ENCODE measurements at places on chromosomes 4 and X.
A peak's percentile ranks its signal among the peaks of the same experiment; 100 is the strongest.

DNA sequence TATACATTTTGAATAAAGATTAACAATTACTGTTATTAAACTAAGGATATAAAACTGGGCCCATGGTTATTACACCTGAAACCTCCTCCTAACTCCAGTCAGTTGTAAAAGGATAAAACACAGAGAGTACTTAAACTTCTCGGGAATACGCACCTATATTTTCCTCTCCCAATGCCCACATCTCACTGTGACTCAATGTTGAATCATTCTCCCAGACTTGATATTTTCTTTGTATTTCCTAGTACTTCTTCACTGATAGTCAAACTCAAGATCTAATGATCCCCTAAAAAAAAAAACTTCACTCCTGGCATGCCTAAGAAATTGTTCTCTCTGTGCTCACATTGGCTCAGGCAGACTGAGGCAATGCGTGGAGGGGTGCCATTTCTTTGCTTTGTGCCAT is 212.5 kb upstream of the DKK2 start:
- DNase-seq: no peak

GRCh38 chr4:85488416-85488815 is 13.5 kb downstream of the ARHGAP24 start:
- no peak for DNase-seq

DNA sequence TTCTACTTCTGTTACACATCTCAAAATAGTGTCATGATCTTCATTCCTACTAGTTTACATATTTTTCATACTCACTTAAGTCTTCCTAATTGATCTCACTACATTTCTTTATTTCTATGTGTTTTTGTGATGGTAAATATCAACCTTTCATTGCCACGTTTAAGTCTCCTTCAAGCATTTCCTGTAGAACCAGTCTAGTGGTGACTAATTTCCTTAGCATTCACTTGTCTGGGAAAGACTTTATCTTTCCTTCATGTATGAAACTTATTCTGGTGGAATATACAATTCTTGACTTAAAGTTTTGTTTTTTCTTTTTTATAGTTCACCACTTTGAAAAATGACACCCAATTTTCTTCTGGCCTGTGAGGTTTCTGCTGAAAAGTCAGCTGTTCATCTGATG is 181.4 kb upstream of the NEIL3 start:
- no peak for DNase-seq

GRCh38 chr4:144402176-144402575 is 243.8 kb upstream of the HHIP start:
- DNase-seq: no peak

DNA sequence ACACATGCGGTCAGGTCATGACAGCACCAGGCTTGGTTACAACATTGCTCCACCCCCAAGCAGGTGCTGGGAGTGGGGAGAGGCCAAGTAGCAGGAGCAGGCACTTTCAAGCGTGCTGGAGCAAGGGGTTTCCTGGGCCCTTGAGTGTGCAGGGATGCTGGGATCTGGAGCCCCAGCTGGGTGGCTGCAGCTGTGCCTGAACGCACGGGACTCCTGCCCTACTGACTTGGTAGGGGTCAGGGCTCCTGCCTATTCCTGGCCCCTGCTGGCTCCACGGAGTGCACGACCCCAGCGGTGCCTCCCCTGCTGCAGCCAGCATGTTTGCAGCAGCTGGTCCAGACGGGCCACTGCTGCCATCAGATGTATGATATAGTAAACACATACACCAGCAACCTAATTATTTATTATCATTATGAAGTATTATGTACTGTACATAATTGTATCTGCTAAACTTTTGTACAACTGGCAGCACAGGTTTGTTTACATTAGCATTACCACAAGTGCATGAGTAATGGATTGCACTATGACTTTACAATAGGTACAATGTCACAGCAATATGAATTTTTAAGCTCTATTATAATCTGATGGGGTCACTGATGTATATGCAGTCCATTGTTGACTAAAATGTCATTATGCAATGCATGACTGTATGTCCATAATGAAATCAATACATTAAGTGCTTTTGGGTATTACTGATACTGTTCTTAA is 620.6 kb downstream of the RAPGEF2 start:
- DNase-seq: no peak

GRCh38 chr4:101355246-101355645 is 7.9 kb upstream of the PPP3CA start:
- DNase-seq: no peak

DNA sequence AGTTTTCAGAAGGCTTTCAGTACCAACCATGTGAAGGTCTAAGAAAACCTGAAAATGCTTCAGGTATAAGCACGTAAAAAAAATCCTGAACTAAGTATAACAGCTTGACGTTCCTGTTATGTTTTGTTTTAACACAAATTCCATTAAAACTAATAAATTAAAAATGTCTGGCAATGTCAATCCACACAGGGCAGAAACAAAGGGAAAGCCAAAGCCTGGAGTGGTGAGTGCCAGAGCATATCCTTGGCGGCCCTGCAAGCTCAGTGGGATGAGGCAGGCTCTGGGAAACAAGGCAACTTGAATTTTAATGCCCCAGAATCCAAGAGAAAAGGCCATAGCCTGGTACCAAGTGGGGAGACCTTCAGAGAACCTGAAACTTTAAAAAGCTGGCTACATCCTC is 78.2 kb downstream of the EPHA5 start:
- no peak for DNase-seq

DNA sequence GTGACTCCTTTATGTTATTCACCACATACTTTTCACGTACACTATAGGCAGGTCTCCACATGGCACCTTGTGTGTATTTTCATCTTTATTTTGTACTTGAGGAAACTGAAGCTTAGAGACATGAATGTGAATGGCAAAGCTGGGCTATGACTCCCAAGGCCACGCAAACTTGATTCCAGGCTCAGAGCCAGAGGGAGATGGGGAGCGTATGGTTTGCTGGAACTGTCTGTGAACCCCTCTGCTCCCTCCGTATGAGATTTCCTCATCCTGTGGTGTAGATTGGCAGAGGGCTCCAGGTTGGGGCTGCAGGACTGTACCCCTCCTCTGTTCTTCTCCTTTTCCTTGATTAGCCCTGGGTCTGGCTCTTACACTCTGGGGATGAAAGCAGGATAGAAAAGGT is 16.1 kb upstream of the STARD8 start:
- no peak for DNase-seq

DNA sequence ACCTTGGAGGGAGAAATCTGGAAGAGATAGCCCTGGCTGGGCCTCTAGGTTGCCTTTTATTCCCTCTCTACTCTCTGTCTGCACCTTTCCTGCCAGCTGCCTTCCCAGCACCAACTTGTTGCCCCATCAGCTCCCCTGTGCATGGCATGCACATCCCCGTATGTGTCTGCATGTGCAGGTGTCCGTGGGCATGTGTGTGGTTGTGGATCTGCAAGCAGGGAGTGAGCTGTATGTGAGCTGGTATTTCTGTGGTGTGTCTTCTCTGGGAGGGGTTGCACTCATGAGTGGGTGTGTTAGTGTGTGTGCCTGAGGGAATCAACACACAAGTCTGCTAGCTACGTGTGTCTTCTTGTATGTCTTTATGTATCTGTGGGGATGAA is 9.9 kb downstream of the L1CAM start:
- DNase-seq: no peak

DNA sequence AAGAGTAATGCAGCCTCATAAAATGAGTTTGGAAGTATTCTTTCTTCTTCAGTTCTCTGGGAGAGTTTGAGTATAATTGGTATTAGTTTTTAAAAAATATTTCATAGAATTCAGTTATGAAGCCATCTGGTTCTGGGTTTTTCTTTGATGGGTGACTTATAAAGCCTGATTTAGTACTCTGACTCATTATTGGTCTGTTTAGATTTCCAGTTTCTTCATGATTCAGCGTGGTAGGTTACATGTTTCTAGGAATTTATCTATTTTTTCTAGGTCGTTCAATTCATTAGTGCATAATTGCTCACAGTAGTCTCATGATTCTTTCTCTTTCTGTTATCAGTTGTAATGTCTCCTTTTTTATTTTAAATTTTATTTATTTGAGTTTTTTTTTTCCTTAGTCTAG is 111.2 kb downstream of the CEP44 start:
- no peak for DNase-seq

- no peak for DNase-seq
Observed at GRCh38 chr4:16827794-16828724, 70.4 kb downstream of the LDB2 start.

DNA sequence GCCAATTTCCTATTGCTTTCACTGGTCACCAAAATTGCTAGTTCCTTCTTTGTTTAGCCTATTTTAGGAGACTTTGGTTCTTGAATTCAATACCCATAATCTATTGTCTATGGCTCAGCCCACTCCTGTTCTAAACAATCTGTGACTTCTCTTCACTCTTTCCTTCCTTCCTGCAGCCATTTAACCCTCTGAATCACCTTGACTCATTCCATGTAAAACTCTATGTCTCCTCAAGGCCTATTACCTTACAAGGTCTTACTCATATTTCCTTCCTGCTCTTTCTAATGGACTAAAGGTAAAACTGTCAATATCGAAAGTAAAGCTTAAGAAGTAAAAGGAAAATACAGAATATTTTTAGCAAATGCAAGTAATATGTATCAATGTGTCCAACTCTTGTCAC is 301.6 kb downstream of the ARHGAP24 start:
- DNase-seq: no peak

DNA sequence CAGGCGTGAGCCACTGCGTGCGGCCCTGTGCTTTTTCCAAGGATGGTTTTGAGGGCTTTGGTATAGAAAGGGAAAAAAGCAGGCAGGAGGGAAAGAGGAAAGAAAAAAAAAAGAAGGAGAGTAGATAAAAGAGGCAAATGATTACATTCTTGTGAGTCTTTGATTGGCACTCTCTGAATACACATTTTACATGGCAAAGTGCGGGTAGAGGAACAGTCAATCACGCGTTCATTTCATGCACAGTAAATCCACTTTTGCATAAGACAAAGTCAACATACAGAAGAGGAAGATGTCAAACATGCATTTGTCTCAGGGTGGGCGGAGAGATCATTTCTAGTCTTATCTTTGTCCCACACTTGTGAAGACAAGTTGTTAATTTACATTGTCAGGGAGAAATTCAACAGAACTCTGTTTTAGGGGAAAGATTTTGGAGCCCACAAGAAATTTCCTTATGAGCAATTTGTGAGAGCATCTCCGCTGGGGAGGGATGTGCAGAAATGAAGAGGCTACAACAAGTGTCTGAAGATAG is 183.2 kb downstream of the DHRSX start:
- no peak for DNase-seq

DNA sequence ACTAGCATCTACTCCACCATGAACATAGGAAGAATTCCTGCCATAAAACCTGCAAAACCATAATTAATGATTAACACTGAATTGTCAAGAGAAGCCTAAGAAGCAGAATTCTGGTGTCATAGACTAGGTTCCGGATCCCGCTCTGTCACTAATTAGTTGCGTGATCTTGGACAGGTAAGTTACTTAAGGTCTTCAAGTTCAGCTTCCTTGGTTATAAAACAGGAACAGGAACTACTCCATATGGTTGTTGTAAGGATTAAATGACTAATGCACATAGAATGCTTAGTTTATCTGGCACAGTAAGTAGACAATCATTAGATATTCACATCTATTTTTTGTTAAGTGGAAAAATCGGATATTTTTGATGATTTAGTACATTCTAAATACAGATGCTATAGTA is 14.3 kb downstream of the G3BP2 start:
- no peak for DNase-seq

DNA sequence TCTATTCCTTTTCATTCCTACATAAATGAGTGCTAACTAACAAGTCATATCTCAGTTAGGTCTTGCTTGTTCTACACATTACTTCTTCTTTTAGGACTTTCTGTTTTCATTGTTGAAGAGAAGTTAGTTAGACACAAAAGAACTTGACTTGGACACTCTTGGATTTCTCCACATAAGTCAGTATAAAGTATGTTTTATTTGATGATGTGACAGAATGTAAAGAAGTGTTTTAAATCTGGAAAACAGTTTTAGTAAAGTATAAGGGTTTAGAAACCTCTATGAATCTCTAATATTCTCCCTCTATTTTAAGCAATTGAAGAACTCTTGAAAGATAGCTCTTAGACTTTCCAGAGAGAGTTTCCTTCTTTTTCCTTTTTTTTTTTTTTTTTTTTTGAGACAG is 38.6 kb upstream of the TMEM33 start:
- no peak for DNase-seq

GRCh38 chrX:73850124-73851013 is 287.4 kb downstream of the CHIC1 start:
- no peak for DNase-seq

DNA sequence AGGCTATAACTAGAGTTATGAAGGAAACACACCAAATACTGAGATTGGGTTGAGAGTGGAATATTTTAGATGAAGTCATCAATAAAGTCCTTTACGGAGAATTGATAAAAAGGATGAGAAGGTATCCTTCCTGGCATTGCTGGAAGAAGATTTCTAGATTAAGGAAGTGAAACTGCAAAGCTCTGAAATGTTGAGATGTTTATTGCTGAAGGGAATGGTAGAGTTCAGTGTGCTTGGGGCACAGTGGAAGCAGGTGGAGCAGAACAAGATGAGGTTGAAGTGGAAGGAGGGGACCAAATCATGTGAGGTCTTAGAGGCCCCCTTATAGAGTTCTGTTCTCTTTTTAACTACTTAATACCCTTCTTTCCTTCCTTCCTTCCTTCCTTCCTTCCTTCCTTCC is 848.5 kb downstream of the RAB28 start:
- DNase-seq: no peak

GRCh38 chr4:180798036-180798577 is 1445.1 kb upstream of the TENM3 start:
- DNase-seq: no peak

GRCh38 chr4:49221209-49221608 is 235.1 kb downstream of the CWH43 start:
- DNase-seq: no peak

- no peak for DNase-seq
Observed at GRCh38 chrX:12681047-12681446, 110.2 kb upstream of the PRPS2 start.

- no peak for DNase-seq
Observed at GRCh38 chr4:151940291-151940690, 179.5 kb upstream of the GATB start.

GRCh38 chrX:125778261-125778660 is 387.8 kb downstream of the DCAF12L2 start:
- DNase-seq: no peak

DNA sequence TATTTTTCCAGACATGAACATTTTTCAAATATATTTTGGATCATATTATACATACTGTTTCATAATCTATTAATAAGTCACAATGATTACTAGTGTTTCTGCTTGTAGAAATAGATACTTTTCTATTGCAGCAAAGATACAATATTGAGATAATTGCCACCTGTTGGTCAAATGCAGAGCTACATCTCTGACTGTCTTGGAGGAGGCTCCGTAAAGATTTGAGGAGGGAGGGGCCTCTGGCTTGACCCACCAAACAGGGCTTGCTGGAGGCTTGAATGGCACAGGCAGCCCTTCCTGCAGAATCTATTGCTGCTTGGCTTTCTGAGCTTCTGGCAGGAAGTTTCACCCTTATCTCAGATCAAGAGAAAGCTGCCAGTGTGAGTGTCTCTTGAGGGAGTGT is 99.3 kb upstream of the ARMCX2 start:
- DNase-seq: peak; percentile 1

GRCh38 chr4:144645102-144645630 is 790 bp upstream of the HHIP start:
- no peak for DNase-seq
